ENCODE measurements at places on chromosomes 12 and 14.

DNA sequence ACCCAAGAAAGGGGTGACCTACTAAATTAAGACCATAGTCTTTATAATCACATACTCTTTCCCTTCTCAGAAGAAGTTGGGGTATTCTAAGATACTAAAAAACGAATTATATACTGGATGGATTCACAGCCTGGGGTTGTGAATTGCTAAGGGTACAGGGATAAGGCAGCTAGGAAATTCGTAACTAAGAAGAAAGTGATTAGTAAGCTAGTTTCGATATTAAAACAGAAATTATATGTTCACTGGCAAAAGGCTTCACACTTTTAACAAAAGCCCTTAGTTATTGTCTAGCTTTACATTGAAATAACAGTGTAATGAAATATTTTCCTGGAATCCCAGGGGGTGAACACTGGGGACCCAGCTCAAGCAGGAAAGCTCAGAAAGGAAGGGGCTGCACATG is 35.5 kb upstream of the DYRK2 start:
- DNase-seq, result no peak

DNA sequence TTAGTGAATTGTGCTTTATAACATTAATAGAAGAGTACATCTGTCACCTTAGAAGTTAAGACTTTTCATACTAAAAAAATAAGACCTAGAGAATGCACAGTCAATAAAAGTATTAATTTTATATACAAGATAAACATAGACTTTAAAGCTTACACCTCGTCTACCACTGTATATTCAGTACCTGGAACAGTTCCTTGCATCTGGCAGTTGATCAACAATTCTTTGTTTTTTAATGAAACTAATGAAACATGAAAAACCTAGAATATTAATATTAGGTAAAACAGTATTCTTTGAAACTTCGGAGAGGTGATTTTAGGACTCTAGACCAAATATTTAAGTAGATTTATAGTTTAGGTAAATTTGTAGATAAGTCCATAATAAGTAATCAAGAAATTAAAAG is 4.3 kb downstream of the GOLT1B start:
- DNase-seq, result no peak

DNA sequence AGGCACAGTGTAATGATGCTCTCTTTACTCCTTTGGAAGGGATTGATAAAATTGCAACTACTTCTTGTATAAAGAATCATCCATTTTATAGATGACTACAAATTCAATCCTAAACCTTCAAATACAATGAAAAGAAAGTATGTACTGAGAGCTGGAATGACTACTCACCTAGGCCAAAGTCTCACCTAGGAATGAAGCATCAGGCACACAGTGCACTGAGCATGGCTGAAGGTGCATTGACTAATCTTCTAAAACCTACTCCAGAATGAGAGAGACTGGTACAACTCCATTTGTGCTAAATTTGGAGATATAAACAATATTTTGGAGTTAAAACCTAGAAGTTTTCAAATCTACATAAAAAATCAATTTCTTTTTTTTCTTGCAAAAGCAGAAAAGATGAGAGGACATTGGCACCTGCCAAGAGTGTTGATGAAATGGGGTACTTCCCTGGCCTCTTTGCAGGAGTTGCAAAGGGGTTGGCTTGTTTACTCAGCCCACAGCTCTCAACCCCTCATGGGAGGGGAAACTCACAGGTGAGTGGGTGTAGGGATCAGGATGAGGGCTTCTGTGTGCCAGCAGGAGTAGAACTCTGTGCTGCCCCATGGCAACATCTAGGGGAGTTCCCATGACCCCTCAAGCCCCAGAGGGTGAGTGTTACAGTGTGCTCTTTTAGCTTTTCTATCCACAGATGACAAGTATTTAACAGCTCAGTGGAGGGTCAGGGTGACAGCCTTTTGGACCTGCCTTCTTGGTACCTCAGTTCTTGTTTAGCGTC is 31.3 kb downstream of the CLECL1 start:
- no peak for DNase-seq

DNA sequence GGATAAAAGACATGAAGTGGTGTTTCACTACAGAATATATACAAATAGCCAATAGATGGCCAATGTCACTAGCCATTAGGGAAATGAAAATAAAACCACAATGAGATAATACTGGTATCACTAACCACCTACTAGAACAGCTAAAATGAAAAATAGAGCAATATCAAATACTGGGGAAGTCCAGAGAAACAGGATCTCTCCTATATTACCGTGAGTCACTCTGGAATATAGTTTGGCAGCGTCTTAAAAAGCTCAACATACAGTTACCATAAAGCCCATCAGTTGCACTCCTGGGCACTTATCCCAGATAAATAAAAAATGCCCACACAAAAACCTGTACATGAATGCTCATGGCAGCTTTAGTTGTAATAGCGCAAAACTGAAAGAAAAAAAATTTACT is 101.7 kb downstream of the TMTC1 start:
- DNase-seq, result no peak

- DNase-seq, result no peak
These were observed 718 bp upstream of the JDP2 start for GRCh38 chr14:75427126-75427481.

GRCh38 chr12:79546466-79547043 is 144.2 kb downstream of the PAWR start:
- DNase-seq, result no peak

DNA sequence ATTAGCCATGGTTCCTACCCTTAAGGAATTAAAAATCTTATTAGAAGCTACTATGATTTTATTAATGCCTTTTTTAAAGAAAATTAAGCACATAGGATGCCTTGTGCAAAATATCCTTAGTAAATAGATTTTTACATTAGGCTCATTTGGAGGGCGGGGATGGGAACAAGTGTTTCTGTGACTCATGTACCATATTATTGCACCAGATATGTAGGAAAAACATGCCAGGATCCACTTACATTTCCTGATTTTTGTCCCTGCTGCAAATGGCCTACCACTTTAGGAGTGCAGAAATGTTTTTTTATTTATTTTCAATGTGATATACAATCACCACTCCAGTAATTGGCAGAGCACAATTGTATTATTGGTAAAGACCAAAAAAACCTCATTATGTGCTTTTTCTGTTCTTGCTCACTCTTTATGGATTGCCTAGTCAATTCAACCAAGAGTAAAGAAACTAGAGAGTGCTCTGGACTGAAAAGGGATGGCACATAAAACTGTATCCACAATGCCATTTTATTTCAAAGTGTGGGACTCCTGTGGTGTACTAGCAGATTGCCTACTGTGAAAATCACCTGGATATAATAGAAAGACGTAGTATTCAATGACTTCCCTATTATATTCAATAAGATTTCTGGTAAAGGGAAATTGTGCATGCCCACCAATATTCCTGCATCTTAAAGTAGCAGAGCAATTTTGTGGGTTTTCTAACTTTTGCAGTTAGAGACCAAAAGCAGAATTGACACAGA is 86.9 kb downstream of the ANO6 start:
- no peak for DNase-seq

GRCh38 chr14:68961781-68962584 is 17.1 kb downstream of the ACTN1 start:
- DNase-seq, result peak; percentile 85

DNA sequence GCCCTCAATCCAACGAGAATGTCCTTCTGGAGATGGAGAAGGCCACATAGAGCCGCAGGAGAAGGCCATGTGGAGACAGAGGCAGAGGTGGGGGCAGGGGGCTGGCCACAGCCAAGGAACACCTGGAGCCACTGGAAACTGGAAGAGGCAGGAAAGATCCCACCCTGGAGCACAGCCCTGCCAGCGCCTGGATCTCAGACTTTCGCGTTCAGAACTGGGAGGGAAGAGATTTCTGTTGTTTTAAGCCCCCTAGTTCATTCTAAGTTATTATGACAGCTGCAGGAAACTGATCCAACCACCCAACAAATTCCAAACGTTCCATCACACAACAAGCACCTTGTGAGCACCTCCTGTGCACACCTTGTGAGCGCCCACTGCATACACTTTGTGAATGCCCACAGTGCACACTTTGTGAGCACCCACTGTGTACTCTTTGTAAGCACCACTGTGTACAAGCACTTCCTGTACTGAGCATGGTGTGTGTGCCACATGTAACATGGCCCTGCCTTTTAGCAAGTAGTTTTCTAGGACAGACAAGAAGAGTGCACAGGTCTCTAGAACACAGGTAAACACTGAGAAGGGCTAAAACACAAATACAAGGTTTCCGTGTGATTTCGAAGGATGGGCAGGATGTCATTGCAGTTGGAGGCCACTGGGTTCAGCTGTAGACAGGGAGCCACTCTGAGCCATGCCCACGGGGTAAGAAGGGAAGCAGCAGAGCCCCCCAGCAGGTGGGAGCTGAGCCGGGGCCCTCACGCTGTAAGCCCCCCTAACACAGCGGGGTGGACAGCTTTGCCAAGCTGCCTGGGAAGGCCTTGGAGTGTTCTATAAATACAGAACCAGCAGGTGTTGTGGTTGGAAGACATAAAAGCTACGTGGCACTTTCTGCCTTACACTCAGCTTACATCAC is 15.4 kb downstream of the RIMBP2 start:
- DNase-seq, result no peak

GRCh38 chr12:74790931-74791330 is 253.3 kb downstream of the ATXN7L3B start:
- DNase-seq, result no peak

DNA sequence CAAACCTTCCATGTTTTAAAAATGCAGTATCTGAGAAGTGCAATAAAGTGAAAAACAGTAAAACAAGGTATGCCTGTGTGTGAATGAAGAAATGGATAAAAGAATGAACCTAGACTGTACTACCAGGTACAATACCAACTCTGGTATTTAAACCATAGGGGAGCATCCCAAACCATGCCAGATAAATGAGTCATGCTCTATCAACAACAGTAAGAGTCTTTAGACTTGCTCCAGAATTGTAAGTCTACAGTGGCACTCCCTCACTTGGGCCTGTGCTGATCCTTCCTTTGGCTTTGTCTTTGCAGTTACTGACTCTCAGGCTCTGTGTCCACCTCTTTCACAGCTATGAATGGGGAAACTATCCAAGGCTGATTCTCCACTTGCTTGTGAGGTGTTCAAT is 38.1 kb downstream of the BBS10 start:
- DNase-seq, result no peak

DNA sequence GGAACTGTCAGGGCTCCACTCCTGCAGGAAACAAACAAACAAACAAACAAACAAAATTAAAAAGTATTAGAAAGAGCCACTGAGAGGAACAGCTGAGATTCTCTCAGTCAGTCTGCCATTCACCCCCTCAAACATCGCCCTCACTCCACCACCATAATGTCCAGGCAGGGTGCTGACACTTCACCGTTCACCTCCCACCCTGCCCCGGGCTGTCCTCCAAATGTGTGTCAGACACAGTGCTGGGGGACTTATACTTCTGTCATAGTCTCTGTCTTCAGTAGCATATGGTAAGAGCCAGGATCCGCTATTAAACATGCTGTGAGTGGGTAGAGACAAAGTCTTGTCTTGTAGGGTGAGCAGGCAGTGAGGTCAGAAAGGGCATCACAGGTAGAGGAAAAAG is 28.3 kb downstream of the KRT18 start:
- DNase-seq, result no peak

- no peak for DNase-seq
These were observed 209.3 kb upstream of the PPFIA2 start for GRCh38 chr12:81968421-81968820.

- peak; percentile 65 for DNase-seq
These were observed 69.7 kb downstream of the SVOP start for GRCh38 chr12:108950991-108951739.

- no peak for DNase-seq
These were observed 26.4 kb downstream of the SLC8A3 start for GRCh38 chr14:70162358-70162757.

GRCh38 chr12:115871714-115872113 is 405.8 kb downstream of the MED13L start:
- DNase-seq, result peak; percentile 36

DNA sequence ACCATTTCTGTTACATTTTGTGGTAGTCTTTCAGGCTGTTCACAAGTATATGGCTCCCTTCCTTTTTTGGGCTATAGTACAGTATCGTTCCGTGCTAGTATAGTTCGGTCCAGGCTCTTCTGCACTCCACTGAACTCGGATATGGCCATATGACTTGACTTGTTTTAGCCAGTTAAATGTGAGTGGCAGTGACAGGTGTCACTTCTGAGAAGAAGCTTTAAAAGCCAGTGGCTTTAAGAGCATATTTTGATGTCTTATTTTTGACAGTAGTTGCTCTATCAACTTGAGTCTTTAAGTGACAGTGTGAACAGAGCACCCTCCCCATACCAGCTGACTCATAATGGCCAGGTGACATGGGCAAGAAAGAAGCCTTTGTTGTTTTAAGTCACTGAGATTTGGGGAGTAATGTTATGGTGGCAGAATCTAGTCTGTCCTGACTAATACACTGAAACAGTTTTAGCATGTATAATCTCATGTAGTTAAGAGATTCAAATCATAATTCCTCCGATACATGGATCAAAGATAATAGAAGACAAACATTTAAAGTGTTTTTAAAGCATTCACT is 64.6 kb downstream of the ANO4 start:
- no peak for DNase-seq

DNA sequence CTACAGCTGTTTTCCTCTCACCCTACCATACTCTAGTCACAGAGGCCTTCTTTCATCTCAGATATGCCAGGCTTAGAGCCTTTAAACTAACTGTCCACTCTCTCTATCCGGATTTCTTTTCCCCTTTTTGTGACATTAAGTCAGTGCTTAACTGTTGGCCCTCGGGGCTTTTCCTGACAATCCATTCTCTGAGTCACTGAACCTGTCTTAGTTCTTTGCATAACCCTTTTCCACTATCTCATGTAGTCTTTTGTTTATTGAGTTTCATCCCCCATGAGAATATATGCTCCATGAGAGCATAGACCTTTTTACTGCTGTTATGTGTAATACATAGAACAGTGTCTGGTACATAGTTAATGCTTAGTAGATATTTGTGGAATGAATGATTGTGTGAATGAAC is 68.7 kb downstream of the PLEKHA5 start:
- peak; percentile 73 for DNase-seq

- DNase-seq, result no peak
These were observed 31.6 kb downstream of the TULP3 start for GRCh38 chr12:2922329-2922728.

DNA sequence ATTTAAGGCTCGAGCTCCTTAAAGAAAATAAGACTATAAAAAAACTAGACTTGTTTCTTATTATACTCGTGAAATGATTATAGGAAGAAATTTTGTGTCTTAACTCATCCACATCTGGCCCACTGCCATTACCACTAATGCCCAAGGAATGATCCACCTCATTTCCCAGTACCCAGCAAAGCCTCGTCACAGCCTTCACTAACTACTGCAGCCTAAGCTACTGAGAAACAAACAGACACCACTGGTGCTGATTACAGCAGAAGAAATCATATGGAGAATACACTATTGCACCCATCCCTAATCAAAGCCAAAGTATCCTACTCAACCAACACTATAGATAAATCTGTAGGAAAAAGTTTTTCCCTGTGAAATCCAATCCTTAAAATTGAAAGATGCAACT is 205.3 kb upstream of the NAV3 start:
- DNase-seq, result no peak

Measured in BE2C (cell line).